ENCODE measurements at places on chromosomes 1 and 21.

- DNase-seq: no peak
Measured at GRCh38 chr1:198234520-198235251, 77.9 kb downstream of the NEK7 start.

GRCh38 chr1:221431068-221431651 lies 310.7 kb downstream of the DUSP10 start:
- no peak for DNase-seq

- no peak for DNase-seq
Measured at GRCh38 chr1:201093962-201094361, 18.3 kb downstream of the CACNA1S start.

- no peak for DNase-seq
Measured at GRCh38 chr21:25563361-25564116, 43.7 kb downstream of the MRPL39 start.
